Endothelial cell (in vitro differentiated cells): ENCODE measurements at places on chromosomes 3 and 15. TPM values are rescaled to one million over a fixed set of nuclear protein-coding genes. Genes with fewer than 3 reads are reported as not detected.

GRCh38 chr15:65248511-65249255 is 37.4 kb upstream of the CILP start:
- H3K4me3 ChIP-seq, result no peak overlapping the region
- no peaks in the 10 kb centered on the region for H3K4me1 ChIP-seq
- no peak overlapping the region for H3K27ac ChIP-seq
- peaks cover 4% of the 10 kb centered on the region for H3K36me3 ChIP-seq

- H3K27me3 ChIP-seq, result peaks cover 8% of the 10 kb centered on the region
- H3K4me1 ChIP-seq, result peaks cover 28% of the 10 kb centered on the region
- H3K27ac ChIP-seq, result peak overlapping the region; percentile 96
- peaks cover 9% of the 10 kb centered on the region for H3K36me3 ChIP-seq
- peak overlapping the region; percentile 99 for H3K4me3 ChIP-seq
- peak; percentile 60 for DNase-seq
Measured at GRCh38 chr15:59689626-59690236, 611 bp upstream of the BNIP2 start.

- no peak for DNase-seq
- no peaks in the 10 kb centered on the region for H3K36me3 ChIP-seq
- H3K27me3 ChIP-seq, result no peaks in the 10 kb centered on the region
- H3K4me1 ChIP-seq, result no peaks in the 10 kb centered on the region
- no peak overlapping the region for H3K4me3 ChIP-seq
- H3K27ac ChIP-seq, result no peak overlapping the region
Measured at GRCh38 chr15:90305932-90306331, 40.5 kb downstream of the NGRN start.

DNA sequence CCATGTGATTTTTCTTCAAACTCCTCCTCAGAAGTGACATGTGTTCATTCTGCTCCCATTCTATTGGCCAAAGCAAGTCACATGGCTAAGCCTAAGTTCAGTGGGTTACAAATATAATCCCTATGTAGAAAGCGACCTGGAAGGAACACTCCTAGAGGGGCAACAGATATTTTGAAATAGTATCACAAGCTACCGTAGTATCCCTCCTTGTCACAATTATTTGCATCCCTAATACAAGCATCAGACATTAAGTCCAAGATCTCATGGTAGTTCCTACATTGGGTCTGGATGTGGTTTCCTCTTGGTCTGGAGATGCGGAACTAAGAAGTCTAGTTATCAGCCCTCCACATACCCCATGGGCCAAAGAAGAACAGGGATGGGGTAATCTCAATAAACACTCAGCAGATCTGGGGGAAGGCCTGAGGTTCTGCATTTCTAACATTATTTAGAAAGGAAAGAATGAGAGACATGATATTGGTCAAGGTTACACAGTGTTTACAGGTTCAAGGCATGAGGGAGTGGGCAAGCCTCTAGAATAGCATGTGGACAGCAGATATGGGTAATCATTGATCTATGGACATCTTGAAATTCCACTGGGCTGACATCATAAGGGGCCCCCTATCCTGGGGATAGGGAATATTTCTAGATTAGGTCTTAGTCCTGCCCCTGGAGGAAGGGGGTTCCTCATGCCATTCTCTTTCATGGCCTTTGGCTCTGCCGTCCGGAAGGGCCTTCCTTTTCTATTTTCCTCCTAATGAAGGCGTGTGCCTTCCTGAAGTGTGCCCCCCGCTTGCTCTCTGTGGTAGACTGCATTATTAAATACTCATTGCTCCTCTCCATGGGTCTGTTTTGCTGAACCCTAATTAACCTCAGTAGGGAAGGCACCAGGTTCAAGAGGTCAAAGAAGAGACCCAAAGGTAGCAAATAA is 17.8 kb upstream of the ABHD2 start:
- DNase-seq, result no peak
- H3K36me3 ChIP-seq, result peaks cover 15% of the 10 kb centered on the region
- no peak overlapping the region for H3K4me3 ChIP-seq
- peaks cover 1% of the 10 kb centered on the region for H3K27me3 ChIP-seq
- no peaks in the 10 kb centered on the region for H3K4me1 ChIP-seq

DNA sequence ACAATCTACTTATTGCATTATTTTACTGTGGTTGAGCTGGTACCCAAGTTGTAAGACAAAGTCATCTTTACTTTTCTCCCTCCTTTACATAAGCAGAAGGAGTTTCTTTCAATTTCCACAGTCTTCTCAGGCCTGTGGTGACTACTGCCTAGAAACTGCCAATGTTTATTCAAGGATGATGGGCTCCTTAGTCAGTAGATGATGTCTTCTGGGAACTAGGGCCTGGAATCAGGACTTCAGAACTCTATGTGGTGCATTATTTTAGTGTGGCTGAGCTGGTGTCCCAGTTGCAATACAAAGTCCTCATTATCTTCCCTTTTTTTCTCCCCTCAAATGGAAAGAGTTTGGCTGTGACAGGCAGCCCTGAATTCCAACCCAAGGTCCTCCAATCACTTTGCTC is 1762.5 kb downstream of the SI start:
- no peaks in the 10 kb centered on the region for H3K36me3 ChIP-seq
- no peak overlapping the region for H3K27ac ChIP-seq
- no peak overlapping the region for H3K4me3 ChIP-seq
- DNase-seq, result no peak
- no peaks in the 10 kb centered on the region for H3K4me1 ChIP-seq
- peaks cover 2% of the 10 kb centered on the region for H3K27me3 ChIP-seq

DNA sequence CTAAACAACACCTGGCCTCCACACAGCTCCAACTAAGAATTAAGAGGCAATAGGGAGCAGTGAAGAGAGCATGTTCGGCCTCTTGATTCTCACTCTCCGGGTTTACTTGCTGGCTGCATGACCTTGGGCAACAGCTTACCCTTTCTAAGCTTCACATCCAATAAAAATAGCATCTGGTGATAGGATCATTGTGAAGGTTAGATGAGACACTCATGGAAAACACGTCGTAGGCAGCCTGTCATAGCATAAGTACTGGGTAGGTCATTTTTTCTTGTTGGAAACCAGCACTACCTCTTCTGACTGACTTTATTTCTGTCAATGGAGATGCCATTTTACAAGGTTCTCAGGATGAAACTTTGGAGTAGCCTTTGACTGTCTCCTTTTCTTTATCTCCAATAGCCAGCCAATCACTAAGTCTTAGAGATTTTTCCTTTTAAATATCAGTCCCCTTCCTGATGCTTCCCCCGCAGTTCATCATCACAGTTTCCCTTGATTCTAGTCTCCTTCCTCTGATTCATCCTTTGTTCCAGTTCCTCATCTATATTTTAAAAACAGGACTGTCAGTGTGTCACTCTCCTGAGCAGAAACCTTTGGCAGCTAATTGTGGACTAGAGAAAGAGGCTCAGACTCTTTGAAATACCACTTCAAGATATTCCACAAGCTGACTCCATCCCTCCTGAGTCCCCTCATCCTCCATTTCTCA is 271.5 kb downstream of the SLC9A9 start:
- no peak for DNase-seq
- H3K4me3 ChIP-seq, result no peak overlapping the region
- H3K4me1 ChIP-seq, result peaks cover 52% of the 10 kb centered on the region
- no peak overlapping the region for H3K27ac ChIP-seq
- H3K27me3 ChIP-seq, result peaks cover 2% of the 10 kb centered on the region
- peaks cover 11% of the 10 kb centered on the region for H3K36me3 ChIP-seq

- no peak overlapping the region for H3K4me3 ChIP-seq
- no peaks in the 10 kb centered on the region for H3K36me3 ChIP-seq
- H3K27ac ChIP-seq, result no peak overlapping the region
- no peaks in the 10 kb centered on the region for H3K27me3 ChIP-seq
Measured at GRCh38 chr3:172701751-172702150, 9.1 kb downstream of the NCEH1 start.

GRCh38 chr3:127844326-127844942 is 22.1 kb upstream of the MGLL start:
- DNase-seq, result no peak
- H3K4me3 ChIP-seq, result no peak overlapping the region
- peaks cover 3% of the 10 kb centered on the region for H3K27me3 ChIP-seq

DNA sequence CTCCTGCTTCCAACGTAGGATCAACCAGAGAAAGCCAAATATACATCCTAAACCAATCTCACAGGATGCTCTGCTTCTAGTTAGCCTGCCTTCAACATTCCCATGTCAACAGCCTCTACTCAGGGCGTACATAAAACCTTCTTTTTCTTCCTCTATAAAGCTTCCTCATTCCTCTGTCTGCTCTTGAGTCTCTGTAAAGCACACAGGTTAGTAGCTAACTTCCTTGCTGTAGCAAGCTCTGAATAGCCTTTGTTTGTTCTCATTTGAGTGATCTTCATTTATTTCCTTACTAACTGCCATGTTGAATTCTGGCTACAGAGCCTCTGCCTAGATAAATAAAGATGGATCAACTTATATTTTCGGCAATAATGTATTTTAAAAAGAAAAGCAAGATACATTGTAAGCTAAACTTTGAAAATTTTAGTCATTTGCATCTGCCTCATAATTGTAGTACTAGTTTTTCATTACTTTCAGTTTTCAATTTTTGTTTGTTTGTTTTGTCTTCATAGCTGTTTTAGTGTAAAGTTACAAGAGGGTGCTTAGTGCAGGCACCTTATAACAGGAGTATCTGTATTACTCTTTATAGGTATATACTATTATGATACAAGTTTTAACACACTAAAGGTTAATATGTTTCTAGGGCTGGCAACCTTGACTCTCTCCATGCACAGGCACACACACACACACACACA is 498.2 kb downstream of the PYDC2 start:
- H3K27me3 ChIP-seq, result no peaks in the 10 kb centered on the region
- H3K4me1 ChIP-seq, result peaks cover 4% of the 10 kb centered on the region
- DNase-seq, result no peak
- H3K4me3 ChIP-seq, result no peak overlapping the region
- no peak overlapping the region for H3K27ac ChIP-seq

DNA sequence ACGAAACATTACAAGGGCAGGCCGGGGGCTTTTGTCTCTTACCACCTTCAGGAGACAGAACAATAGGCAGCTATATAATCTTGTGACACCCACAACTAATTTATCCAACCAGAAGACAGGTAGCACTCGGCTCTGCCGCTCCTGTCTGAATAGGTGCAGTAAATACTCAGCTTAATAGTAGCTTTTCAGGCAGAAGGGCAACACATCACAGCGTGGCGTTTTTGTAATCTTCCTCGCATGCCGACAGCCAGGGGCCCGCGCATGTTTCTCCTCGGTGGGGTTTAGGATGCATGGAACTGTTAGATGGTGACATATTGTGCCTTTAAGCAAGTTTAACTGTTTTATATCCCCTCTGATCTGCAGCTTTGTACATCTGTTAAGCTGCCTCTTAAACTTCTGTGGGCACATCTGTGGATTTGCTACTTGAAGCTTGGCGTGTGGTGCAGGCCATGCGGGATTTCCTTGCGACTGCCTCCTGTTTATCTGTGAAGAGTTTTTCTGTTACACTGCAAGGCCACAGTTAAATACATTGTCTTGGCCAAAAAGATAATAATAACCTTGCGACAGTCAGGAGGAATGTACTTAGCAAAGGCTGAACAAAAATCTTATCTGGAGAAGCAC is 123.2 kb upstream of the BNIP2 start:
- H3K27ac ChIP-seq, result no peak overlapping the region
- H3K4me3 ChIP-seq, result no peak overlapping the region
- no peaks in the 10 kb centered on the region for H3K36me3 ChIP-seq
- no peak for DNase-seq
- H3K4me1 ChIP-seq, result no peaks in the 10 kb centered on the region

- H3K36me3 ChIP-seq, result no peaks in the 10 kb centered on the region
- H3K27ac ChIP-seq, result no peak overlapping the region
Measured at GRCh38 chr15:101449471-101450402, 39.8 kb downstream of the PCSK6 start.

DNA sequence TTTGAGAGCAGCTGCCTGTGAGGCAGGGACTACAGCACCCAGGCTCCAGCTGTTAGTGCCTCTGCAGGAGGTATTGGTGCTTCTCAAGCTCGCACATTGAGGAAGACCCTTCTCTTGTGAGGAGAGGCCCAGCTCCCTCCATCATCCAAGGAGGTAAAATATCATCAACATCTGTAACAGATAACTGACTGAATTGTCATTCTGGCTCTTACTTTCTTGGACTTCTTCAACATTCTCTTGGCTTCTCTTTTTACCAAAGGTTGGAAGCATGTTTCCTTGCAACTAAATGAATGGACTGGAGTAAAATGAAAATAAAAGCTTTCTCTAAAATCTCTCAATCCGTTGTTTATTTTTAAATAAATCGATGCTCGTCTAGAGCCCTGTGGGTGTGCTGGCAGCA is 53.1 kb upstream of the PXYLP1 start:
- no peaks in the 10 kb centered on the region for H3K27me3 ChIP-seq
- H3K36me3 ChIP-seq, result no peaks in the 10 kb centered on the region
- no peak overlapping the region for H3K4me3 ChIP-seq
- no peak overlapping the region for H3K27ac ChIP-seq

DNA sequence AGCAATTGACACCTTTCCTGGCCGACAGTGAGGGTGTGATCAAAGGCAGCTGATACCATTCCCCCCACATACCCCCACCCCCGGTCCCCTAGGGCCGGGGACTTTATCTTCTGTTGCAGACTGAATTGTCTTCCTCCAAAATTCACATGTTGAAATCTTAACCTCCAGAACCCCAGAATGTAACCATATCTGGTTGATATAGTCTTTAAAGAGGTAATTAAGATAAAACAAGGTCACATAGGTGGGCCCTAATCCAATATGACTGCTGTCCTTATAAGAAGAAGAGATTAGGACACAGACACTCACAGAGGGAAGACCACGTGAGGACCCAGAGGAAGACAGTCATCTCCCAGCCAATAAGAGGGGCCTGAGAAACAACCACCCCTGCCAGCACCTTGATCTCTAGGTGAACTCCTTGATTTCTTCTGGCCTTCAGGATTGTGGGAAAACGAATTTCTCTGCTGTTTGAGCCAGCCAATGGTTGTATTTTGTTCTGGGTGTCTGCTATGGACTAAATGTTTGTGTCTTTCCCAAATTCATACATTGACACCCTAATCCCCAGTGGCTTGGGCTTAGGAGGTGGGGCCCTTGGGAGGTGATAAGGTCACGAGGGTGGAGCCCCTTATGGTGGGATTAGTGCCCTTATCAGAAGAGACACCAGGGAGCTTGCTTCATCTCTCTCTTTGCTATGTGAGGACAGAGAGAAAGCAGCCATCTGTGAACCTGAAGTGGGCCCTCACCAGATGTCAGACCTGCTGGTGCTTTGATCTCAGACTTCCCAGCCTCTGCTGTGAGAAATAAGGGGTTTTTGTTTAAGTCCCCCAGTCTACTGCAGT is 144.0 kb downstream of the CHSY1 start:
- H3K4me1 ChIP-seq, result no peaks in the 10 kb centered on the region
- H3K27ac ChIP-seq, result no peak overlapping the region
- H3K4me3 ChIP-seq, result no peak overlapping the region

GRCh38 chr3:88954853-88955252 is 152.6 kb upstream of the EPHA3 start:
- no peak overlapping the region for H3K27ac ChIP-seq
- no peaks in the 10 kb centered on the region for H3K4me1 ChIP-seq
- no peak overlapping the region for H3K4me3 ChIP-seq
- DNase-seq, result no peak
- no peaks in the 10 kb centered on the region for H3K36me3 ChIP-seq

Gene OXSM
- 11.4 TPM for total RNA-seq

Gene LSMEM2
- total RNA-seq, result 0.18 TPM

Gene TAGLN3
- total RNA-seq, result 0.72 TPM

Gene TMCO5A
- not detected for total RNA-seq

Gene SLC22A14
- total RNA-seq, result 0.36 TPM

Gene AHSG
- not detected for total RNA-seq
